ENCODE measurements at places on chromosomes 2 and 18. TPM values are rescaled to one million over a fixed set of nuclear protein-coding genes. Genes with fewer than 3 reads are reported as not detected.

OLA1 gene
- 47.7 TPM for total RNA-seq

EMILIN1 gene
- total RNA-seq, result 0.52 TPM

WIPF1 gene
- 377 TPM for total RNA-seq

ACAA2 gene
- 24.0 TPM for total RNA-seq

SPDYA gene
- 2.8 TPM for total RNA-seq

PRSS56 gene
- not detected for total RNA-seq

SRD5A2 gene
- total RNA-seq, result not detected

DNA sequence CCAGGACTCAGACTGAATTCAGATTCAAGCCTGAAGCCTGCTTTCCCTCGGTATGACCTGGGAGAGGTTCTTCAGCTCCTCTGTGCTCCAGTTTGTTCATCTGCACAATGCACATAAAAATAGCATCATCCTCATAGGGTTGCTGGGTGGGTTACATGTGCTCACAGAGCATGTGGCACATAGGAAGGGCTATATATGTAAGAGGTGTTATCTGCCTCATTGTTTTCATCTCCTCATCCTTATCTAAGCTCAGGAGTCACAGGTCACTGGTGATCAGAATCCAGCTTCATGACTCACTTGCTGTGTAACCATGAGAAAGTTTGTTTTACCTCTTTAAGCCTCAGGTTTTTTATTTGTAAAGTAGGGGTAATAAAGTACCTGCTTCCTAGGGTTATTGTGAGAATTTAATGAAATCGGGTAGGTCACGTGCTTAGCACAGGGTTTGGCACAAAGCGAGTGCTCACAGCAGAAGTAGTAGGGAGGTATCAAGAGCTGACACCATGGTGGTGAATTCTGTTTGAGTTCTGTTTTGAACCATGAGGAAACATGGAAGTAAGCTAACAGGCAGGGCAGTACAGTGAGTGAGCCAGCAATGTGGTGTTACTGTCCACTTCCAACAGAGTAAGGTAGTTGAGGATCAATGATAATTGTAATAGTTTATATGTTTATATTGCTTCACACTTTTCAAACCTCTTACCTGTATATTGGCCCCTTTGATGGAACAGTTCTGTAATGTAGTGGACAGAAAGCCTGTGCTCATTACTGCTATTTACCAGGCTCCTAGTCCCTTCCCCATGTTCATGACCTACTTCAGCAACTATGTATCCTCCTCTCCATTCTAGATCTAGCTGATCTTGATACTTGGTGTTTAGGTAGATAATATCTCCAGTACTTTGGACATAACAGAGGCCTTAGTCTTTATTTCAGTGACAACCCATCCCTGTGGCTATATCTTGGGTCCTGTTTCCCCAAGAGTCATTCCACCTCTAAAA is 141.4 kb upstream of the LTBP1 start:
- no peak for DNase-seq
- H3K36me3 ChIP-seq, result peaks cover 7% of the 10 kb centered on the region
- H3K4me1 ChIP-seq, result no peaks in the 10 kb centered on the region
- no peak overlapping the region for H3K27ac ChIP-seq

- H3K4me3 ChIP-seq, result no peak overlapping the region
- H3K27ac ChIP-seq, result no peak overlapping the region
- peaks cover 38% of the 10 kb centered on the region for H3K4me1 ChIP-seq
- no peak for DNase-seq
- no peaks in the 10 kb centered on the region for H3K36me3 ChIP-seq
Measured at GRCh38 chr2:101811226-101812015, 113.9 kb downstream of the MAP4K4 start.

DNA sequence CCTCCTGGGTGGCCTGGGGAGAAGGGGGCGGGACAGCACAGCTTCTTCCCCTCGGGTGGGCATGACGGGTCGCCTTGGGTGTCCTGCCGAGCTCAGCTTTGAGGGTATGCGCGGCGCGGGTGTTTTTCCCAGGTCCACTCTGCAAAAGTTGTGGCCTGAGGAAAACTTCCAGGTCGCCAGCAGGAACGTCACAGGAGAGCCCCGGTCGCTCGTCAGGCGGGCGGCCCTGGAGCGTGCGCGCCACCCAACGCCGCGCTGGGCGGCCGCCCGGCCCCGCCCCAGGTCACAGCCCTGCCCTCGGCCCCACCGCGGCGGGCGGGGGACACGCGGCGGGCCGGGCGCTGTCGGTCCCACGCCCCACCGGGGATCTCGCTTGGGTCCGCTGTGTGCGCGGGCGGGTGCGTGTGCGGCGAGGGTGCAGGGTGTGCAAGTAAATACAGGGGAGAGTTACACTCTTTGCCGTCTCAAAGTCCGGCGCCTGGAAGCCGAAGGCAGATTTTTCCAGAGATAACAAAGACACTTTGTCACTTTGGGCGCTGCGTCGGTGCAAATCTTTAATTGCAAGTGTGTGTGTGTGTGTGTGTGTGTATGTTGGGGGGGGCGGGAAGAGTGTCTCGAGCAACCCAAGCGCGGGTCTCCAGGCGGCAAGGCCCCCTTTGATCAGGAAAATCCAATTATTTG is 616 bp upstream of the SP5 start:
- H3K4me3 ChIP-seq, result peak overlapping the region; percentile 65
- H3K36me3 ChIP-seq, result no peaks in the 10 kb centered on the region
- H3K27ac ChIP-seq, result no peak overlapping the region

DNA sequence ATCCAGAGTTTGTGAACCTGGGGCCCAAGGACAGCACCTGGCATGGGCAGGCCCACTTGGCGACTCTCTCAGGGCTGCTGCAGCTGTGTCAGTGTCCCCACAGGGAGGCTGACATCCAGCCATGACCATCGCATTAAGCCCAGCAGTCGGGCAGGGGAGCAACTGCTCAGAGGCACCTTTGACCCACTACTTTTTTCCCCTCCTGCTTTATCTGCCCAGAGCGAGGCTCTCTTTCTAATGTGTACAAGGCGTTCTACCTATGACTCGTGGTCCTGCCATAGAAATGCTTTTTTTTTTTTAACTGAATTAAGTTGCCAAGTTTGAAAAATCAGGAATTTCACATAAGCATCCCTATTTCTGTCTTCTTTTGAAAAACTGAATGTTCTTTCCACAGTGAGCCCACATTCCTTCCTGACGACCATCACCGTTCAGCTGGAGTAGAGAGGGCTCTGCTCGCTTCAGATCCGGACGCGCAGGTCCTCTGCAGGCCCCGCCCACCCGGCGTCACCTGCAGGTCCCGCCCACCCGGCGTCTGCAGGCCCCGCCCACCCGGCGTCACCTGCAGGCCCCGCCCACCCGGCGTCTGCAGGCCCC is 403 bp upstream of the CLUL1 start:
- H3K4me1 ChIP-seq, result peaks cover 6% of the 10 kb centered on the region
- H3K27ac ChIP-seq, result no peak overlapping the region

GRCh38 chr2:10158681-10159080 is 36.1 kb downstream of the RRM2 start:
- no peaks in the 10 kb centered on the region for H3K27me3 ChIP-seq
- no peaks in the 10 kb centered on the region for H3K36me3 ChIP-seq
- no peak overlapping the region for H3K27ac ChIP-seq
- peaks cover 4% of the 10 kb centered on the region for H3K4me1 ChIP-seq

DNA sequence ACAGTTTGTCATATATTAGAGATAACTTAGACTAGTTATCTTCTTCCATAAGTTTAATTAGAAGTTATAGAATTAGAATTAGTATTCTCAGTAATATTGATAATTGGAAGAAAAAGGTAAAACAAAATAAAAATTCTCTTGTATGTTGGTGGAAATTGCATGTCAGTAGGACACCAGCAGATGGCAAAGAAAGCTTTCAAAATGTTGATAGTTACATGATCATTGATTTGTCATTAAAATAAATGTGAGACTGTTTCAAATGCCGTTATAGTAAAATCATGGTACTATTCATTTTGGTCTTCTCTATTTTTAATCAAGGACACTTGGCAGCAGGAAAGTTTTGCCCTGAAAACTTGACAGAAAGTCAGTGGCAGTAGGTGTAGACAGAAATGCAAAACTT is 270.2 kb downstream of the TGIF1 start:
- no peaks in the 10 kb centered on the region for H3K36me3 ChIP-seq
- no peak overlapping the region for H3K4me3 ChIP-seq
- H3K27ac ChIP-seq, result no peak overlapping the region
- no peaks in the 10 kb centered on the region for H3K4me1 ChIP-seq

GRCh38 chr2:43174368-43174916 is 52.0 kb downstream of the ZFP36L2 start:
- no peaks in the 10 kb centered on the region for H3K27me3 ChIP-seq
- peak overlapping the region; percentile 9 for H3K4me3 ChIP-seq
- DNase-seq, result peak; percentile 90
- H3K27ac ChIP-seq, result peak overlapping the region; percentile 96

DNA sequence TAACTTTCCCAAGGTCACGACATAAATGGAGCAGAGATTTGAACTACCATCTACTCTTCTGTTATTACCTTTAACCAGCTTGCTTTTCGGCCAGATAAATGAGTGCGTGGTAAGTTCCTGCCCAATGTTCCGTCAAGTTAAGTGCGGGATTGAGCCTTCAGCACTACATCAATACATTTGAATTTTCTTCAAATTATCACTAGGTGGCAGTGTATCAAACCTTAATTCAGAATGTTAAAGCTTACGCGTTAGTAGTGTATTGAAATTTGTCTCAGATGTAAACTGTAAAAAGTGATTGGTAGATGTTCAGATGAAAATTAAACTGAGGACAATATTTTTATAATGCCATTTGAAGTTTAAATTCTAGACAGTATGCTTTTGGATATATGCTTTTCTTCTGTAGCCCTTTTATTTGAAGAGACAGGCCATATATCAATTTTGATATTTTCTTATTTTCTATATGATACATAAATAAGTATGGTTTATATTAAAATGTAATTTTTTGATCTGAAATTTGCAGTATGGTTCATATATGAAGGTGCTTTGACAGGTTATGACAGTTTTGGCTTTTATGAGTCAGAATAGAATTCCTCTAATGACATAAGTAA is 681.3 kb downstream of the ADCYAP1 start:
- no peaks in the 10 kb centered on the region for H3K36me3 ChIP-seq
- H3K27me3 ChIP-seq, result no peaks in the 10 kb centered on the region
- no peak overlapping the region for H3K4me3 ChIP-seq
- H3K4me1 ChIP-seq, result no peaks in the 10 kb centered on the region

- no peaks in the 10 kb centered on the region for H3K4me1 ChIP-seq
- no peak overlapping the region for H3K4me3 ChIP-seq
- no peaks in the 10 kb centered on the region for H3K36me3 ChIP-seq
- no peaks in the 10 kb centered on the region for H3K27me3 ChIP-seq
- DNase-seq, result no peak
Measured at GRCh38 chr18:63763831-63764600, 11.2 kb upstream of the SERPINB7 start.

- DNase-seq, result no peak
- H3K27ac ChIP-seq, result no peak overlapping the region
- no peak overlapping the region for H3K4me3 ChIP-seq
- H3K36me3 ChIP-seq, result no peaks in the 10 kb centered on the region
Measured at GRCh38 chr2:136727973-136728699, 37.2 kb upstream of the THSD7B start.

- no peaks in the 10 kb centered on the region for H3K27me3 ChIP-seq
- no peak overlapping the region for H3K27ac ChIP-seq
- H3K4me3 ChIP-seq, result no peak overlapping the region
- no peak for DNase-seq
- H3K4me1 ChIP-seq, result no peaks in the 10 kb centered on the region
Measured at GRCh38 chr2:5722236-5722635, 30.1 kb downstream of the SOX11 start.

- no peaks in the 10 kb centered on the region for H3K27me3 ChIP-seq
- no peaks in the 10 kb centered on the region for H3K4me1 ChIP-seq
- H3K36me3 ChIP-seq, result no peaks in the 10 kb centered on the region
- no peak for DNase-seq
- no peak overlapping the region for H3K27ac ChIP-seq
- H3K4me3 ChIP-seq, result no peak overlapping the region
Measured at GRCh38 chr2:120771111-120771780, 35.6 kb downstream of the GLI2 start.

DNA sequence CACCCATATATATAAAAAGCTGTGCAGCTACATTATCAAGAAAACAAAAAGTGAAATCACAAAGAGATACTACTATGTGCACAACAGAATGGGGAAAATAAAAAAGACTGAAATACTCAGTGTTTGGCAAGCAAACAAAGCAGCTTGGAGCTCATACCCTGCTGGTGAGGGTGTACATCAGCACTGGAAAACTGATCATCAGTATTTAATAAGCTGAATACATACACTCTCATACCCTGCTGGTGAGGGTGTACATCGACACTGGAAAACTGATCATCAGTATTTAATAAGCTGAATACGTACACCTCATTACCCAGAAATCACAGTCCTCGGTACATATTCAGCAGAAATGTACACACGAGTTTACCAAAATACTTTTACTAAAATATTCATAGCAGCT is 220.8 kb downstream of the SPP2 start:
- DNase-seq, result no peak
- no peaks in the 10 kb centered on the region for H3K36me3 ChIP-seq
- no peak overlapping the region for H3K27ac ChIP-seq
- peaks cover 13% of the 10 kb centered on the region for H3K27me3 ChIP-seq
- H3K4me1 ChIP-seq, result no peaks in the 10 kb centered on the region

DNA sequence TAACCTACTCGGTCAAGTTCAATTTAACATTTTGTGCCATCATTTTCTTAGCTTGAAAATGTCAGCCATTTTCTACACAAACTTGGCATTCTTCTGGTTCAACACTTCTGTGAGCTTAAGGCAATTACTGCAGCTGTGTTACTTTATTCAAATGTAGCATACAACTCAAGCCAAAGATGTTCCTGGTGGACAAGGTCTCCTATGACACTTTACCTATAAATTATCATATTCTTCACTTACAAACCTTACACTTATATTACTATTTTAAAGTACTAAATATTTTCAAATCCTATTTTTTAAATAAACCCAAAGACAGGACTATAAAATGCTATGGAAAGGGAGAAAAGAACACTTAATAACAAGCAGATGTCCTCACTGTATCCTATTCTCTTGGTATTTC is 1045.3 kb downstream of the TSN start:
- no peak for DNase-seq
- H3K36me3 ChIP-seq, result no peaks in the 10 kb centered on the region
- H3K4me1 ChIP-seq, result no peaks in the 10 kb centered on the region

GRCh38 chr2:8819194-8819593 is 18.2 kb downstream of the KIDINS220 start:
- no peak for DNase-seq
- no peak overlapping the region for H3K27ac ChIP-seq
- H3K27me3 ChIP-seq, result no peaks in the 10 kb centered on the region
- peaks cover 24% of the 10 kb centered on the region for H3K36me3 ChIP-seq
- H3K4me3 ChIP-seq, result no peak overlapping the region
